Sigmoid colon (tissue), 7 donors: ENCODE measurements at places on chromosomes 1 and 21.

DNA sequence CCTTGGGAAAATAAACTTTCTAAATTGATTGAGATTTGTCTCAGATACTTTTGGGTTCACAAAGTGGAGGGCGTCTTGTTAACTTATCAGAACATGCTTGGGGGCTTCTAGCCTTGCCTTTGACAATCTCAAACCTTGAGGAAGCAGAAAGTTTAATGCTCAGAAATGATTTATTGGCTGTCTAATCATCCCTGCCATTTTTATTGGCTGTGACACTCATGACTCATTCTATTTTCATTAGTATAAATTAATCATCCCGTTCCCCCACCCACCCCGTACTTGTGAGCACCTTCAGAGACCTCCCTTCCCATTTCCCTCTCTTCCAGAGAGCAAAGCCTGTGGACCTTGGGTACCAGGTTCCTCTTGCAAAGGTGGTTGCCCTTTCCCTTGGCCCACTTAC lies 87.1 kb downstream of the FGGY start:
- no peak overlapping the region for H3K4me3 ChIP-seq
- no peaks in the 10 kb centered on the region for H3K27me3 ChIP-seq
- no peak overlapping the region for H3K27ac ChIP-seq
- no peak for DNase-seq
- H3K4me1 ChIP-seq = no peaks in the 10 kb centered on the region
- H3K36me3 ChIP-seq = no peaks in the 10 kb centered on the region

- no peaks in the 10 kb centered on the region for H3K4me1 ChIP-seq
- H3K36me3 ChIP-seq = no peaks in the 10 kb centered on the region
- no peaks in the 10 kb centered on the region for H3K27me3 ChIP-seq
- no peak overlapping the region for H3K4me3 ChIP-seq
- H3K27ac ChIP-seq = no peak overlapping the region
- DNase-seq = no peak
Measured at GRCh38 chr21:32307706-32308105, 9.1 kb downstream of the MRAP start.

- no peaks in the 10 kb centered on the region for H3K36me3 ChIP-seq
- H3K27ac ChIP-seq = no peak overlapping the region
- H3K4me3 ChIP-seq = no peak overlapping the region
- no peaks in the 10 kb centered on the region for H3K4me1 ChIP-seq
- H3K27me3 ChIP-seq = no peaks in the 10 kb centered on the region
Measured at GRCh38 chr1:83931658-83932253, 67.2 kb downstream of the TTLL7 start.

DNA sequence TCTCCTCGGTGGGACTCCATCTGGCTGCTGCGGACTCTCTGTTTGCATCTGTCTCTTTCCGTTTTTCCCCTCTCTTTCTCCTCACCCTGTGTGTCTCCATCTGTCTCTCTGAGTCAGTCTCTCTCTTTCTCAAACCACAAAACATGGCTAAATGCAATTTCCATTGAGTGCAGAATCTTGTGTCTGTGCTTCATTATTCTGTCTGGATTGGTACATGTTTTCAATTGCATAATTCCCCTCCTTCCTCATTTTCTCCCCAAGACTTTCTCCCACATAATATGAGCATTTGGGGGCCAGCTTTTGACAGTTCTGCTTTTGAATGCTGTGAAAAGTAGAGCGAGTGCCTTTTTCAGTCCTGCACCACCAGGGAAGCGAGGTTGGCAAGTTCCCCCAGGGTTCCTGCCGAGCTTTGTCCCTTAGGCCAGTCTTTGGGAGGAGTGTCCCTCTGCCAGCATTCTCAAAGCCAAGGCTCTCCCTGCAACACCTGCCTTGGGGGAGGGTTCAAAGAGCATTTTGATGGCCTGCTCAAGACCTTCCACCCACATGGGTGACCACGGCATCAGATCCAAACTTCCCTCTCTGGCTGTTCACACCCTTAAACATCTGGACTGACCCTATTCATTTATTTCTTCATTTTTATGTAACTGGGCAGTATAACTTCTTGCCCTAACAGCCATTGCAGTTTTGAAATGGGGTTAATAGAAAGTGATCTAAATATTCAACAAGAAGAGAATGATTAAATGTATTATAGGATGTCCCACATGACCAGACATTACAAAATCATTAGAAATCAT lies 32.8 kb upstream of the SCMH1 start:
- H3K27ac ChIP-seq = no peak overlapping the region
- H3K36me3 ChIP-seq = no peaks in the 10 kb centered on the region
- no peaks in the 10 kb centered on the region for H3K27me3 ChIP-seq
- DNase-seq = no peak
- H3K4me3 ChIP-seq = no peak overlapping the region

GRCh38 chr1:116921301-116921885 lies 11.7 kb downstream of the PTGFRN start:
- H3K27me3 ChIP-seq = no peaks in the 10 kb centered on the region
- H3K4me1 ChIP-seq = peaks cover 59% of the 10 kb centered on the region
- no peaks in the 10 kb centered on the region for H3K36me3 ChIP-seq
- DNase-seq = peak; percentile 4

DNA sequence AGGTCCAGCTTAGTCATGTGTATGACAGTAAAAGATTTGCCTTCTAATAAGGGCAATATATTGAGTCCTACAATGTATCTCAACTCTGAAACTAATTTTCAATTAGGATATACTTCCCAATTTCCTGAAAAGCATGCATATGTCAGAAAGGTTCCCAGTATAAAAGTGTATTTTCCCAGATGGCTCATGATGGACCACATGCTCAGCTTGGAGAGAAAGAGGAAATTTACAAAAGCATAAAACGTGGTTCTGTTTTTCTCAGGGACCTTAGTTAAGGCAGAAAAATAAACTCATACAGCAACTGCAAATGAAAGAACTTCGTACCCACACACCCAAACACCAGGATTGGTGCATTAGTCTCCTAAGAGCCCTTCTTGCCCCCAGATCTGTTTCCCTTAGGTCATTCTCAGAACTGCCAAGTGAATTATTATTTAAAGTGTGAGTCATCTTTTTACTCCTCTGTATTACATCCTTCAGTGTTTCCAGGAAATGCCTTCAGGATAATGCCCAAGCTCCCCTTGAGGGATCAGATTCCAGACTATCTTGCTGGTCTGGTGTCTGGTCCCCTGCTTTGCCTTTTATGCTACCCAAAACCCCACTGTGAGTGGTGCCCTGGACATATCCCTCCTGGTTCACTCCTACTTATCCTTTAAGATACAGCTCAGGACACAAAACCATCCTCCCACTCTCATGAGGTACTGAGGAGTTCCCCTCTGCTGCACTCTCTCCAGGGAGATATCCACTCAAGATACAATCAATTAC lies 57.4 kb downstream of the SSX2IP start:
- no peak overlapping the region for H3K27ac ChIP-seq
- no peak for DNase-seq
- H3K4me1 ChIP-seq = no peaks in the 10 kb centered on the region
- H3K27me3 ChIP-seq = no peaks in the 10 kb centered on the region

GRCh38 chr1:19738076-19738475 lies 61.6 kb downstream of the TMCO4 start:
- no peaks in the 10 kb centered on the region for H3K36me3 ChIP-seq
- no peak for DNase-seq

DNA sequence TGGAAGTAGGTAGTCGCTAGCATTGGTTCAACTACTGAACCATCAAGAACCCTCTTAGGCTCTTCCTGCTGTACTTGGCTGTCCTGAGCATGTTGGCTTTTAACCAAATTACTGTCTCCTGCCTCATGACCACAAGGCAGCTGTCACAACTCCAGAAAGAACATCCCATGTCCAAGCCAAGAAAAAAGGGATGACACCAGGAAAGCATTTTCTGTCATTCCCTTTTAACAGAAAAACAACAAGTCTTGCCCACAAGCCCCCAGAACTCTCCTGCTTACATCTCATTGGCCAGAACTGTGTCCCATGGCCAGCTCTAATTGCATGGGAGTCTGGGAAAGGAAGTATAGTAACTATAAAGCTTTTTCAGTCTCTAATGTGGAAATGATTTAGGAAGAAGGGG lies 2.4 kb upstream of the RNU5D-1 start:
- DNase-seq = peak; percentile 75
- H3K4me3 ChIP-seq = no peak overlapping the region
- H3K4me1 ChIP-seq = no peaks in the 10 kb centered on the region
- no peaks in the 10 kb centered on the region for H3K27me3 ChIP-seq

DNA sequence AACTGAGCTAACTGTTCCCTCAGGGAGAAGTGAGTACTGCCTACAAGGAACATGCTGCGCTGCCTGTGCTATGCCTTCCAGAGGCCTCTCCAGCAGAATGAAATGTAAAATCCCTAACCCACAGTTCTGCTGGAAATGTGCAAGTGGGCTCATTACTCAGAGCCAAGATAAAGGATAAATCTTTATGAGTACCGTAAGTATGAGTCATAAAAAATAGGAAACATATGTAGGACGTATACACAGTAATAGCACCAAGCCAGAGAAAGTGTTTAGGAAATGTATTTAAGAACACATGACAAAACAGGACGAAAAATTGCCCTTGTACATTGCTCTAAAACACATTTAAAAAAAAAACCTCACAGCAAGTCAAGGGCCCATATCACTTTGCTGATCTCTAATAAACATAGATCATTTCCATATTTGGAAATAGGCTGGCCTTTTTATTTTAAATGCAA lies 104.6 kb downstream of the TGFBR3 start:
- H3K4me3 ChIP-seq = no peak overlapping the region
- peaks cover 62% of the 10 kb centered on the region for H3K4me1 ChIP-seq
- no peak for DNase-seq
- H3K27me3 ChIP-seq = no peaks in the 10 kb centered on the region

DNA sequence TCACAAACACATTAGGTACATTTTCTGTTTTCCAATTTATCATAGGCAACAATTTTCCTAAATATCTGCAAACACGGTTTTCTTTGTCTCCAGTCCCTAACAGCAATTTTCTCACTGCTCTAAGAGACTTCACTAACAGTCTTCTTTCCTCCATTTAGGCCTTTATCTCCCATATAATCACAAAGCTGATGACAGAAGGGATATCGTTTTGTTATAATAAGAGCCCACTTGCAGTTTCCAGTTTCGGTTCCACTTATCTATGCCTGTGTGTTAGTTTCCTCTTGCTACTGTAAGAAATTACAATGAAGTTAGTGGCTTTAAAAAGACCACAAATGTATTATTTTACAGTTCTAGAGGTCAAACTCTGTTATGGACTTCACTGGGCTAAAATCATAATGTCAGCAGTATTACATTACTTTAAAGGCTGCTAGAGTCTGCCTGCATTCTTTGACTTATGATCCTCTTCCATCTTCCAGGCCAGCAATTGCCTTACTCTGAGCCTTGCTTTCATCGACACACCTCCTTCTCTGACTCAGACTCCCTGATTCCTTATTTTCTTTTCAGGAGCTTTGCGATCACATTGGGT lies 549.3 kb downstream of the NCAM2 start:
- DNase-seq = no peak
- H3K4me1 ChIP-seq = no peaks in the 10 kb centered on the region
- no peak overlapping the region for H3K4me3 ChIP-seq
- no peaks in the 10 kb centered on the region for H3K36me3 ChIP-seq

DNA sequence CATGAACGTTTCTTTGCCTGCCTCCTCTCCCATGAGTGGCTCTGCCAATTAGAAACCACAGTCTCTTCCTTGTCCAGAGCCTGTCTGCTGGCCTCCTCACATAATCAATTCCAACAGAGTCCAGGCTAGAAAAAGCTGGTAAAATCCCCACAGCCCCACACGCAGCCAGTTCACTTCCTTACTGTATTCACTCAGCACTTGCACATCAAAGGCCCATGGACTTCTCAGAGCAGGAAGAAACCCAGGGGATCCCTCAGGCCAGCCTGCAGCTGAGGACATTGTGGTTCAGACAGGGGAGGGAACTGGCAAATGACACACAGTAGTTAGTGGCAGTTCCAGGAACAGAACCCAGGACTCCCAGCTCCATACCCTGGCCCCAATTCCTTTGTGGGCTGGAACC lies 171.6 kb upstream of the EDN2 start:
- H3K4me3 ChIP-seq = no peak overlapping the region
- no peaks in the 10 kb centered on the region for H3K27me3 ChIP-seq
- H3K36me3 ChIP-seq = no peaks in the 10 kb centered on the region
- no peak overlapping the region for H3K27ac ChIP-seq

- H3K27me3 ChIP-seq = no peaks in the 10 kb centered on the region
- no peak overlapping the region for H3K27ac ChIP-seq
Measured at GRCh38 chr1:108049178-108049819, 84.3 kb upstream of the VAV3 start.

- no peak overlapping the region for H3K27ac ChIP-seq
- H3K36me3 ChIP-seq = no peaks in the 10 kb centered on the region
- DNase-seq = no peak
- H3K27me3 ChIP-seq = no peaks in the 10 kb centered on the region
Measured at GRCh38 chr1:194024659-194025058, 838.2 kb upstream of the B3GALT2 start.

DNA sequence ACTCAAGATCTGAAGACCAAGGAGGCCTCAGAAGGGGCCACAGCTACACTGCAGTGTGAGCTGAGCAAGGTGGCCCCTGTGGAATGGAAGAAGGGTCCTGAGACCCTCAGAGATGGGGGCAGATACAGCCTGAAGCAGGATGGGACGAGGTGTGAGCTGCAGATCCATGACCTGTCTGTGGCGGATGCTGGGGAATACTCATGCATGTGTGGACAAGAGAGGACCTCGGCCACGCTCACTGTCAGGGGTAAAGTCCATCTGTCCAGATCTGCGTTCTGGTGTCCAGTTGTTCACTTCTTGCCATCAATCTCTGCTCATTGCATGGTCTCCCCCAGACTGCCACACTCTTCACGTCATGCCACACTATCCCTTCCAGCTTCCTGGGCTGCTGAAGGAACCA lies 90.6 kb downstream of the OBSCN start:
- no peaks in the 10 kb centered on the region for H3K4me1 ChIP-seq
- H3K27me3 ChIP-seq = no peaks in the 10 kb centered on the region
- no peaks in the 10 kb centered on the region for H3K36me3 ChIP-seq
- no peak overlapping the region for H3K27ac ChIP-seq
- no peak overlapping the region for H3K4me3 ChIP-seq

- no peaks in the 10 kb centered on the region for H3K36me3 ChIP-seq
- no peaks in the 10 kb centered on the region for H3K27me3 ChIP-seq
- H3K27ac ChIP-seq = no peak overlapping the region
Measured at GRCh38 chr21:21463456-21463855, 465.2 kb downstream of the NCAM2 start.
